Adrenal gland (tissue), 19 donors: ENCODE measurements at places on chromosomes 4 and X. TPM values are rescaled to one million over a fixed set of nuclear protein-coding genes. Genes with fewer than 3 reads are reported as not detected.
A peak's percentile ranks its signal among the peaks of the same experiment; 100 is the strongest.

The ETNPPL gene
- 3.2 TPM for total RNA-seq

GRCh38 chr4:141065872-141066271 lies 67.4 kb downstream of the RNF150 start:
- no peak overlapping the region for H3K27ac ChIP-seq
- no peaks in the 10 kb centered on the region for H3K4me1 ChIP-seq
- H3K4me3 ChIP-seq: no peak overlapping the region
- no peak for DNase-seq
- H3K27me3 ChIP-seq: no peaks in the 10 kb centered on the region
- no peaks in the 10 kb centered on the region for H3K36me3 ChIP-seq

The SPANXD gene
- total RNA-seq: not detected

DNA sequence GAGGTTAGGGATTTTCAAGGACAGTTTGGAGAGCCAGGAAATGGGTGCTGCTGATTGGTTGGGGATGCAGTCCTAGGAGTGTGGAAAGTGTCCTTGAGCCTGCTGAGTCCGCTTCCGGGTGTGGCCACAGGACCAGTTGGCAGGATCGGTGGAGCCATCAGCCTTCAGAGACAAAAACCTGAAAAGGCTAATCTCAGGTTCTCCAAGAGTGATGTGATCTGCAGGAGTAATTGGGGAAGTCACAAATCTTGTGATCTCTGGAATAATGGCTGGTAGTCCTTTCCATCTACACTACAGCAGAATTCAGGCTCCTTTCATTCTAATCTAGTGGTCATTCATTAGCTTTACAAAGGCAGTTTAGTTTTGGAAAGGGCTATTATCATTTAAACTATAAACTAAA lies 55.9 kb upstream of the BMP2K start:
- H3K4me1 ChIP-seq: no peaks in the 10 kb centered on the region
- H3K27me3 ChIP-seq: no peaks in the 10 kb centered on the region
- H3K27ac ChIP-seq: no peak overlapping the region
- peak; percentile 34 for DNase-seq
- no peaks in the 10 kb centered on the region for H3K36me3 ChIP-seq

- H3K27me3 ChIP-seq: no peaks in the 10 kb centered on the region
- DNase-seq: no peak
- H3K36me3 ChIP-seq: no peaks in the 10 kb centered on the region
- H3K4me3 ChIP-seq: no peak overlapping the region
- peaks cover 8% of the 10 kb centered on the region for H3K4me1 ChIP-seq
Measured at GRCh38 chr4:74267998-74268606, 40.2 kb upstream of the EPGN start.

DNA sequence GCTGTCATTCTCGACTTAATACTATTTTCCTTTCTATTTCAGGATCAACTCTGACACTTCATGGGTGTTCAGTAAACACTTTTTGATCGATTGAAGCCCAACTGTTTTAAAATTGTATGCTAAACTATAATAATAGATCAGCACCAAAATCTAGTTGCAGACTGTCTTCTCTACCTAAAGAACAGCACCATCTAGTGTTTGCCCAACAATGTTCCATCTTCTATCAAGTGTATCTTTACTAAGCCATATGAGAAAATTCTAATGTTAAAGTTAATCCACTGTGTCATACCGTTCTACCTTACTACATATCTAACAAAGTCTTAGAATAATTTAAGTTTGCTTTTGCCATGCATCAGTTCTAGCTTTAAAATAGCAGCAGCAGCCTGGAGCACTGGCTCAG lies 113.0 kb upstream of the PRDX4 start:
- no peaks in the 10 kb centered on the region for H3K36me3 ChIP-seq
- no peak overlapping the region for H3K4me3 ChIP-seq
- no peak for DNase-seq
- H3K27me3 ChIP-seq: peaks cover 3% of the 10 kb centered on the region

The MAPK10 gene
- total RNA-seq: 32.2 TPM

The RASGEF1B gene
- total RNA-seq: 24.7 TPM
